ENCODE measurements at places on chromosomes 2 and 18.

- no peak for DNase-seq
Measured at GRCh38 chr18:23268641-23269040, 133.4 kb downstream of the CABLES1 start.

DNA sequence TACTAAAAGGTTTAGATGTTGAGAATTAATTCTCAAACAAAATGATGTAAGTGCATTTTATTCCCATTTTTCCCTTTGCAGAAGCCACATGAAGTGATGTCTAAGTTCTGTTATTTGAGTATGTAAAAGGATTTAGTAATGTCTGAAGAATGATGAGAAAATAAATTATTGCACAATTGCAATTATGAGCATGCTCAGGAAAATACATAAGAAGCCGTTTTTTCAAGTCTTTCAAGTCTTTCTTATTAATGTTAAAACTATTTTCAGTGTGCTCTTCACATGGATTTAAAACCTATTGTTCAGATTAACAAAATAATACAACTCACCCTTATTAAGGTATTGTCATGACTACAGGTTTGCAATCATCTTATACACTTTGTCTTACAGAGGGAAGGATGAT lies 331.4 kb upstream of the NETO1 start:
- no peak for DNase-seq

DNA sequence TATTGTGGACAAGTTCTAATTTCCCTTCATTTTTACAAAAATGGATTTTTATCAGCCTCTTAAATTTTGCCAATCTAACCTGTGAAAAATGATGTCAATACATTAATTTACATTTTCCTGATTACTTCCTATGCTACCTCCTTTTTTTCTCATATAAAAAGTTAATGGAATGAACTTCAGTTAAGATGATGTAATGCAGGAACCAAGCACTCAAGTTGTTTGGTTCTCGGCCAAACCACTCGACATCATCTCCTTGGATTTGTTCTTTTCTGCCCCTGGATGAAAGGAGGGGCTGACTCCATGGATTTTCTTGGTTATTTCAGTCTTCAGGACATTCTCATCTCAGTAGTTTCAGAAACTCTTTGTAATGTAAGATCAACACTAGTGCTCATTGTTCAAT lies 253.1 kb upstream of the NXPH2 start:
- no peak for DNase-seq

DNA sequence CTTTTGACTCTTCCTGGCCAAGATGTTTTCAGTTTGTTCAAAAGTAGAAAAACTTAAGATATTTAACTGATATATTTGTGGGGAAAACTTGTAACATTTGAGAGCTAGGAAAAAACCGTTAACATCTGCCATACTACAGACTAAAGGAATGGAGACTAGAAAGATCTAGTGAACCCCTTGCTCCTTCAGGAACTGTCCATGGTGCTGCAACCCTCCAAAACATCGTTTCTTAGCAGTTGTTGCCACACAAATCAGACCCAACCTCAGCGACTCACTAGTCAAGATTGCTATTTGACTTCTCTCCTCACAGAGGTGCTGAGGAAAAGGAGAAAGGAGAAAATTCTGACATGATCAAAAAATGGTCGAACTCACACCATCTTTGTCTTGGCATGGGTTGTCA lies 393.8 kb upstream of the LYPD1 start:
- DNase-seq: no peak

DNA sequence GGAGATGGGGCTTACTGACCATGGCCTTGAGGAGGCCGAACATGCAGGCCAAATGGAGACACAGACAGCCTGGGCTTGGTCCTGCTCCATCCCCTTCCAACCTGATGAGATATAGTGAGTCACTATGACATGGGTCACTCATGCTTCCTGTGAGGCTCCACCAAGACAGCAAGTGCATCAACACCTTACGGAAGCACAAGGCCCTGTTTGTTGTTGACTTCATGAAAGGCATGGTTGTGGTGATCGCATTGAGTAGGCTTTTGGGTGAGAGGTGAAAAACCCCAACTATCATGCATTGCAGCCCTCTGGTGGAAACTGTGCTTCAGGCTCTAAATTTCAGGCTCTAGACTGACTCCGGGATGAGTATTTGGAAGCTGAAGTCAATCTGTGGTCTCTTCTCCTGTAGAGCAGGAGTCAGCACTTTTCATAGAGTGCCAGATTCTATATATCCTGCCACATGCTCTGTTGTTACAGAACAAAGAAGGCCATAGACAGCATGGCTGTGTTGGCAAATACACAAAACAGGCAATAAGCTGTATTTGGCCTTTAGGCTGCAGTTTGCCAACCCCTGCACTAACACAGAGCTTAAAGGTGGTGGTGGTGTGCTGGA lies 10.1 kb downstream of the IL37 start:
- no peak for DNase-seq

DNA sequence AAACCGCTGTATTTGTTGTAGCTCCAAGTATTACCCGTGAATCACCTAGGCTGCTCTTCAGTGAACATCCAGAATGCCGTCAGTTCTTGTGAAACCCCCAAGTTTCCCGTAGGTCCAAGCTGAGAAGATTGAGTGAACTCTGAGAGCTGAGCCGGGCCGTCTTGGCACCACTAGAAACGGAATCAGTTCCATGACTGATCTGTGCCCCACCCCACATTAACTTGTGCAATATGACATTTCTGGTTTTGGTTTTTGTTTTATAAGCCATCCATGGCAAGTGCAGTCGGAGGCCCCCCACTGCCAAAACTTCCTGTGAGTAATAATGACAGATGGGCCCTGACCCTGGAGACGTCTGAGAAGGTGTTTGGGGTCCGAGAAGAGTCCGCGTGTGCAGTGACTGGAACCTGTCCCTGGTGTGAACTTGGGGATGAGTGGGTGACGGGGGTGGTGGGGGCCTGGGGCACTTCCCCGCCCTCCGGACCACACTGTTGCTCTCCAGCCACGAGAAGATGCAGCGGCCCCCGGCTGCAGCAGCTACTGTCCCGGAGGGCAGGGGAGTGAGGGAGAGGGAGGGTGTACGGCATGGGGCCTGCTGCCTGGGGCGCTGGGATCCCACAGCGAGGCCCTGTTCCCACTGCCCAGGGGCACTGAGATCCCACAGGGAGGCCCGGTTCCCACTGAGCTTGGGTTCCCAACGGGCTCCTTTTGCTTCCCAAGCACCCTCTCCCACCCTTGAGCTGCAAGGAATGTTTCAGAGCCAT lies 26.5 kb downstream of the NFATC1 start:
- no peak for DNase-seq

GRCh38 chr2:212712991-212713390 lies 174.4 kb upstream of the ERBB4 start:
- DNase-seq: no peak

- no peak for DNase-seq
Measured at GRCh38 chr18:8800876-8801262, 95.5 kb downstream of the MTCL1 start.

DNA sequence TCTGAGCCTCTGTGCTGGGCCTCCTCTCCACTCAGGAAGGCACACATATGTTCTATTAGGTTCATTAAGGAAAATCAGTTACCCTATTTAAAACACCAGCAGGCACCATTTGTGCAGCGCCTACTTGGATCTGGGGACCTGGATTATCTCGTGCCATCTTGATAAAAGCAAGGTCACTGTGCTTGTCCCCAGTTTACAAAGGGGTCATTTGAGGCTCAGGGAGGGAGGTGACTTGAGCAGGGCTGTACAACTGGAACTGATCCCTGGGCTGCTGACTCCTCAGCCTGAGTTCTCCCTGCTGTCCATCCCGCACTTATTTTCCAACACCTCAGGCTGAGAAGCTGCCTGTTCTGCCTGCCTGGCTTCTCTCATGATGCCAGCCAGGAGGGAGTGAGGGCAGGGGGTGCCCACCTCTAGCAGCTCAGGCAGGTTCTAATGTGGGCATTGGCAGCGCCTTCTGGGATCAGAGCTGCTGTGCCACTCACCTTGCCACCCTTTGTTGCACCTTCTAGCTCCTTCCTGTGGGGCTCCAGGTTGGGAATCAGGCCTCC lies 120.3 kb downstream of the GLI2 start:
- no peak for DNase-seq

DNA sequence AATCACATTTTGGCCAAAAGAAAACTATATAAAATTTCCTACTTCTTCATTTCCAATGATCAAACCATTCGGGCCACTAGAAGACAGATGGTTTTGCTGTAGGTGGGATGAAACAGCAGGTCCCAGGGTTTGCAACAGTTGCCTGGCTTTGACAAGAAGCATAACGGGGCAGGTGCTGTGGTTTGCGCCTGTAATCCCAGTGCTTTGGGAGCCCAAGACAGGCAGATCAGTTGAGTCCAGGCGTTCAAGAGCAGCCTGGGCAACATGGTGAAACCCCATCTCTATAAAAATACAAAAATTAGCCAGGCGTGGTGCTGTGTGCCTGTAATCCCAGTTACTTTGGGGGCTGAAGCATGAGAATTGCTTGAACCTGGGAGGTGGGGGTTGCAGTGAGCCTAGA lies 81.4 kb upstream of the XPO1 start:
- no peak for DNase-seq

- DNase-seq: no peak
Measured at GRCh38 chr2:158997037-158997790, 28.8 kb downstream of the TANC1 start.

- DNase-seq: no peak
Measured at GRCh38 chr2:120763931-120764330, 28.3 kb downstream of the GLI2 start.

- DNase-seq: no peak
Measured at GRCh38 chr2:195447323-195447975, 209.6 kb upstream of the SLC39A10 start.

DNA sequence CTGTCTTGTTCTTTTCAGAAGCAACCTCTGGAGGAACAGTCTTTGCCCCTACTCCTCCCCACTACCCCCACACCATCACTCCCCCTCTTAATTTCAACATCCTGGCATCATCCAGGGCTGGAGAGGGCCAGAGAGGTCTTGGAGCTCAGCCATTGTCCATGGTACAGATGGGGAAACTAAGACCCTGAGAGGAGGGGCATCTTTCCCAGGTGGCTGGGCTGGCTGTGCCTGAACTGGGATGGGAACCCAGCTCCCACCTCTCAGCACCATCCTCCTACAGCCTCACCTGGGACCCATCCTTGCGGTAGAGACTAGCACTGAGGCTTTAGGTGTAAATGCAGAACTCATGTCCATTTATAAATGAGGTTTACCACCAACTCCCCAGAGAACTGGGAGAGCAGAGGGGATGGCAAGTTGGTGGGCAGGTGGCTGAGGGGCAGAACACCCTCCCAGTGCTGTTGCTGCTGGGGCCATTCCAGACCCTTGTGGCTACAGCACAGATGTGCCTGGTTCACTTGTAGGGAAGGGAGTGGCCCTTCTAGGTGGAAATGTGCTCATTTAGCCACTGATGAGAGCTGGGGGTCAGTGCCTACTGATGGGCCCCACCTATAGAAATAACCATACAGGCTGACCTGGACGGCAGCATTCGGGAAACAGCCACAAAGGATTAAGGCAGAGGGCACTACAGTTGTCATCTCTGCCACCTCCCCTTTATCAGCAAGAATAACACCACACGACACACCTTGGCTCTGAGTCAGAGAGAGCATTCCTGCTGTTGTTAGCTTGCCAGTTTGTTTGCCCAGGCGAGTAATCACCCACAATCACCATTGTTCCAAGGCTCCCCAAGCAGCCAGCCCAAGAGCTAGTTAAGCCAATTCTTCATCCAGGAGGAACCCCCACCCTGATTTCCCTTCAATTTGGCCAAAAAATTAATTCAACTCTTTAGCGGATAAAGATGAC lies 2.1 kb downstream of the MLPH start:
- no peak for DNase-seq

- no peak for DNase-seq
Measured at GRCh38 chr18:31399306-31400032, 22.9 kb downstream of the DSG4 start.

DNA sequence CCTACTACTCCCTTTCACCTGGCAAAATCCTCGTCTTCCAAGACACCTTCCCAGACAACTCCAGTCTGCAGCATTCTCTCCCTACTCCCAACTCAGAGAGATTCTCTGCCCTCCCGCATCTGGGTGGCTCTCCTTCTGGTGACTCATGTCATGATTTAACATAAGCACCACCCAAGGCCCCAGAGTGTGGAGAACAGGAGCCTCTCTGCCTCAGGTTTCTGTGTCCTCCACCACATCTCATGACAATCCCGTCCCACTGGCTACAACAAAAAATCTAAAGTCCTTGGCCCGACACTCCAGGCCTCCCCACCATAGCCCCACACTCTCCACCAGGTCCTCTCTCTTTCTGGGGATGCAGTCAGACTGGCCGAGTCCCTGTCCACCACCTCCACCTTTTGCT lies 197.1 kb downstream of the BCL11A start:
- no peak for DNase-seq

GRCh38 chr18:28514699-28515098 lies 337.8 kb upstream of the CDH2 start:
- DNase-seq: no peak

GRCh38 chr2:103363639-103364038 lies 601.8 kb downstream of the TMEM182 start:
- no peak for DNase-seq

- DNase-seq: no peak
Measured at GRCh38 chr18:69969491-69969890, 21.8 kb upstream of the CD226 start.

GRCh38 chr2:126239320-126239955 lies 416.5 kb upstream of the GYPC start:
- no peak for DNase-seq

- DNase-seq: no peak
Measured at GRCh38 chr2:200765995-200766660, 45.6 kb upstream of the BZW1 start.

DNA sequence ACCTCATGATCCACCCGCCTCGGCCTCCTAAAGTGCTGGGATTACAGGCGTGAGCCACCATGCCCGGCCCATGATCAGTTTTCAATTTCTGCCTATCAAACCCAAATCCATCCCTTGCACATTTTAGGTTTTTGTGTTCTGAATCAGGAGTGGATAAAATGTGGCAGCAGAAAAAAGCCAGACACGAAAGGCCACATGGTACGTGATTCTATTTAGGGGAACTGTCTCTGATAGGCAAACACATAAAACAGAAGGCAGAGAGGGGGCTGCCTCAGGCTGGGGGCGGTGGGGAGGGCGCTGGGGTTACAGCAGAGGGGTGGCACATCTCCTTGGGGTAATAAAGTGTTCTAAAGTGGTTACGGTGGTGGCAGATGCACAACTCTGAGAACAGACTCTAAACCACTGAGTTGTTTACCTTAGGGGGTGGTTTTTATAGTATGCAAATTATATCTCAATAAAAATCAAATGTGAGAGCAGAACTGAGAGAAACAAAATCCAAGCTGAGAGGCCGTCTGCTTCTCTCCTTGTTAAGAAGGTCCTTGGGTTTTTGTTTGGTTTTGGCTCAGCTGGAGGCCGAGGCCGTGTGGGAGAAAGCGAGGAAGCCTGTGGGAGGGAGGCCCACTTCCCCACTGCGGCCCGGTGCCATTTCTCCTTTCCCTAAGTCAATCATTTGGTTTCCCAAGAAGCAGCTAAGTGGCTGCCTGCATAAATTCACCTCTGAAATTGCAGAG lies 78.0 kb downstream of the SOWAHC start:
- no peak for DNase-seq

DNA sequence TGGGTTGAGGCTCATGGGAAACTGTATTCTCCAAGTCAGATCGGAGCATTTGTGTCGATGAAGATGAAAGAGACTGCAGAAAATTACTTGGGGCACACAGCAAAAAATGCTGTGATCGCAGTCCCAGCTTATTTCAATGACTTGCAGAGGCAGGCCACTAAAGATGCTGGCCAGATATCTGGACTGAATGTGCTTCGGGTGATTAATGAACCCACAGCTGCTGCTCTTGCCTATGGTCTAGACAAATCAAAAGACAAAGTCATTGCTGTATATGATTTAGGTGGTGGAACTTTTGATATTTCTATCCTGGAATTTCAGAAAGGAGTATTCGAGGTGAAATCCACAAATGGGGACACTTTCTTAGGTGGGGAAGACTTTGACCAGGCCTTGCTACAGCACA lies 336.6 kb downstream of the PAX3 start:
- DNase-seq: no peak

Data from GM12892 (cell line).